ENCODE measurements at places on chromosomes 3 and 15.

GRCh38 chr3:108283989-108284388 lies 12.4 kb upstream of the HHLA2 start:
- no peak for DNase-seq

DNA sequence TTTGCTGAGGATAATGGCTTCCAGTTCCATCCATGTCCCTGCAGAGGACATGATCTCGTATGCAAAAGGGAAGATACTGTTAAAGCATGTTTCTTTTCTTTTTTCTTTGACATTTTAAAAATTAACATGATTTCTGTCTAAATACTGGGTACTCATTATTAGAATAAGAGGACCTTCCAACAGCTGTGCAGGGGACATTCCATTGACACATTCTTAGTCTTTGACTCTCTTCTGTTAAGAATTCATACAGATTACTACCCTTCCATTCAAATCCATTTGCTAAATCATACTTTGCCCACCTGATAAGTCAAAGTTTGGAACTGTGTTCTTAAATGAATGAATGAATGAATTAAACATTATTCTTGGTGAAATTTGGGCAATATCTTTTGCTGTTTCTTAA lies 5.1 kb upstream of the CP start:
- DNase-seq, result no peak

GRCh38 chr3:193560870-193561269 lies 6.2 kb upstream of the ATP13A4 start:
- DNase-seq, result no peak

GRCh38 chr3:186583831-186584230 lies 13.3 kb downstream of the DNAJB11 start:
- no peak for DNase-seq

- DNase-seq, result no peak
Measured at GRCh38 chr15:27826411-27826810, 272.7 kb downstream of the OCA2 start.

DNA sequence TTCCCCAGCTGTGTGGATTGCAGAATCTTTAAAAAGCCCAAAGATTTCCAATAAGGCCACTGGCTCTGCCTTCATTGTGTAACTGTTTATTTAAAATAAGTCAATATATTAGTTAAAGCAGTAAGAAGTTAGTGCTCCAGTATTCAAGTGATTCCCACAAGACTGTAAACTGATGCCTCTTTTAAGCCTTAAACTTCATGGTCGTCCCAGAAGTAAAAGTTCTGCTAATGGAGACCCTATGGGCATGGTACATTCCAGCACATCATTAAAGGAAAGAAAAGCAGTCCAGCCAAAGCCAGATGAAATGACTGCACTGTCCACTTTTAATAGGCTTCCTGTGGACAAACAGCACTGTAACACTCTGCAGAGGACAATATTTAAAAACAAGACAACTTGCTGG lies 512.6 kb downstream of the MECOM start:
- DNase-seq, result no peak

GRCh38 chr3:105662306-105662705 lies 206.5 kb downstream of the CBLB start:
- no peak for DNase-seq

DNA sequence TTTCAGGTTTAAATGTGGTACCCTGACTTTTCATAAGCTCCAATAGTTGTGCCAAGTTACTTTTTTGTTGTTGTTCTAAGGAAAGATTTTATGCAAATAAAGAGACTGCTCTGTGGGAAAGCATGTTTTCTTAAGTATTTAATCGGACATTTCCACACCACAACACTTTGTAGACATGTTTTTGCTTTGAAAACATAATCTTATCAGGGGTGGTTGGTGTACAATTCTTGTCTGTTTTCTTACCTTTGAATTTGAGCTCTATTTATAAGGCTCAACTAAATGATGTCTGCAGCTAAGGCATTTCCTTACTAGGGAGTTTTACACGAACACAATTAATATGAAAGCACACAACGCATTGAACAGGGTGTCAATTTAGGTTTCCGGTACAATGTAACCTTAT lies 81.5 kb upstream of the CDIN1 start:
- no peak for DNase-seq
